Endothelial cell of umbilical vein (primary cell): ENCODE measurements at places on chromosomes 5 and 9. TPM values are rescaled to one million over a fixed set of nuclear protein-coding genes. Genes with fewer than 3 reads are reported as not detected.
A peak's percentile ranks its signal among the peaks of the same experiment; 100 is the strongest.

The PCDHA5 gene
- not detected in 2 replicates for total RNA-seq

DNA sequence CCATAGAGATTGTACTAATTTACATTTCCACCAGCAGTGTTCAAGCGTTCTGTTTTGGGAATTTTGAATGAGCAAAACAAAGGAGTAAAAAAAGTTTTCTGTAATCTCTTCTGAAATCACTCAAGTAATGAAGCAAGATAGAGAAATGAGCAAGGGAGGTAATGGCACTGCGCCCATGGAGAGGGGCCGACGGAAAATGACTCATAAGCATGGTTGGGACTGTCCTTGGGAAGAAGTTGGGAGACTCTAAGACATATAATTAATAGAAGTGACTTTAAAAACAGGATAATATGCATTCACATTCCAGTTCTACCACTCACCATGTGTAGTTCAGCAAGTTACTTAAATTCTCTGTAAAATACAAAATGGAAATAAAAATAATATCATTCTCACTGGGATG is 62.5 kb upstream of the C5orf46 start:
- no peaks in the 10 kb centered on the region for H3K27me3 ChIP-seq
- no peaks in the 10 kb centered on the region for H3K36me3 ChIP-seq
- no peak overlapping the region for H3K4me3 ChIP-seq
- DNase-seq: peak; percentile 65
- H3K4me1 ChIP-seq: peaks cover 10% of the 10 kb centered on the region
- no peak overlapping the region for H3K27ac ChIP-seq

DNA sequence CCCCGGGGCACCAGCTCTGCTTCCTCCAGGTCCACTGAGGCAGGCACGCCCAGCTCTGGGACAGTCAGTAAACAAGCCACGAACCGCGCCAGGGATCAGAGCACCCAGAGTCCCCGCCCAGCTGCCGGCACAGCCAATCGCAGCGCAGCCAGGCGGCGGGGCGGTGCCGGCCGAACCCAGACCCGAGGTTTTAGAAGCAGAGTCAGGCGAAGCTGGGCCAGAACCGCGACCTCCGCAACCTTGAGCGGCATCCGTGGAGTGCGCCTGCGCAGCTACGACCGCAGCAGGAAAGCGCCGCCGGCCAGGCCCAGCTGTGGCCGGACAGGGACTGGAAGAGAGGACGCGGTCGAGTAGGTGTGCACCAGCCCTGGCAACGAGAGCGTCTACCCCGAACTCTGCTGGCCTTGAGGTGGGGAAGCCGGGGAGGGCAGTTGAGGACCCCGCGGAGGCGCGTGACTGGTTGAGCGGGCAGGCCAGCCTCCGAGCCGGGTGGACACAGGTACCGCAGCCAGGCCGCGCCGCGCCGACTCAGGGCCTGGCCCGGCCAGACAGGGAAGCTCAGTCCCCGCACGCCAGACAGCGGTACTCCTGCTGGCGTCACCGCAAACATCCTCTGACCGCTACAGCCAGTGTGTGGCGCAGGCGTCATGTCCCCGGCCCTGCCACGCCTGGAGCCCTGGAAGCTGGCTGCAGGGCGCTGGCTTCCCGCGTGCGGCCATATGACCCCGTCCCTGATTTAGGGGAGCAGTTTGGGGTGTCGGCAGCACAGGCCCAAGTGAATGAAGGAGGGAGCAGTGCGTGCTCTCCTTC is at the start of gene CTSL:
TSS of gene CTSL (plus strand) at position 220 of the 810 bp plus-strand sequence. CDS start 1,485 bp downstream, outside the sequence.
- H3K36me3 ChIP-seq: no peaks in the 10 kb centered on the region
- H3K4me3 ChIP-seq: peak within 1 kb of the TSS; percentile 24
- H3K4me1 ChIP-seq: no peaks in the 10 kb centered on the region
- DNase-seq: peak; percentile 80
- H3K27me3 ChIP-seq: no peaks in the 10 kb centered on the region

The IFNA2 gene
- not detected in 2 replicates for total RNA-seq

- H3K27me3 ChIP-seq: no peaks in the 10 kb centered on the region
- H3K4me1 ChIP-seq: peaks cover 13% of the 10 kb centered on the region
- H3K36me3 ChIP-seq: peaks cover 8% of the 10 kb centered on the region
- no peak for DNase-seq
- no peak overlapping the region for H3K27ac ChIP-seq
These were observed 212.9 kb downstream of the ARHGEF28 start for GRCh38 chr5:73838901-73839300.

DNA sequence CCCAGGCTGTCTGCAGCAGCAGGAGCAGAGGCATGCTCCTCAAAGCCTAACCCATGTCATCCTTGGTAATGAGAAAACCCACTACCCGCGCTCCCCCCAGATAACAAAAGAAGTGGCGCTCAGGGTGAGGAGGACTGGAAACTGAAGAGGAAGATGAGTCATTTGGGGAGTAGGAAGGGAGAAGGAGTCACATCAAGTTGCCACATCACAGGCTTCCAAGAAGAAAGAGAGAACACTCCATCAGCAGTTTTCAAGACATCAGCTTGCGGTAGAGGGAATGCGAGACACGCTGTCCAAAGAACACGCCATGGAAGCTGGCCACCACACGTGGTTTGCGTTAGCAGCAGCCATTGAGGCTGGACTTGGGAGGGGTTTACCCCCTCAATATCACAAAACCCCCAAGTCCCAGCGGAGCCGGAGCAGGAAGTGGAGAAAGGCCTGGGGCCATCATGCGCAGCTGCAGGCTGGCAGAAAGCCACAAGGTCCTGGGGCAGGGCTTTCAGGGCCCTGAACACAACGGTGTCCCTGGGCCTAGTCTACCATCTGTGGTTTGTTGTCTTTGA is 41.5 kb downstream of the SH3PXD2B start:
- H3K27ac ChIP-seq: peak overlapping the region; percentile 53
- no peaks in the 10 kb centered on the region for H3K27me3 ChIP-seq
- no peak overlapping the region for H3K4me3 ChIP-seq
- DNase-seq: peak; percentile 71
- peaks cover 21% of the 10 kb centered on the region for H3K4me1 ChIP-seq

DNA sequence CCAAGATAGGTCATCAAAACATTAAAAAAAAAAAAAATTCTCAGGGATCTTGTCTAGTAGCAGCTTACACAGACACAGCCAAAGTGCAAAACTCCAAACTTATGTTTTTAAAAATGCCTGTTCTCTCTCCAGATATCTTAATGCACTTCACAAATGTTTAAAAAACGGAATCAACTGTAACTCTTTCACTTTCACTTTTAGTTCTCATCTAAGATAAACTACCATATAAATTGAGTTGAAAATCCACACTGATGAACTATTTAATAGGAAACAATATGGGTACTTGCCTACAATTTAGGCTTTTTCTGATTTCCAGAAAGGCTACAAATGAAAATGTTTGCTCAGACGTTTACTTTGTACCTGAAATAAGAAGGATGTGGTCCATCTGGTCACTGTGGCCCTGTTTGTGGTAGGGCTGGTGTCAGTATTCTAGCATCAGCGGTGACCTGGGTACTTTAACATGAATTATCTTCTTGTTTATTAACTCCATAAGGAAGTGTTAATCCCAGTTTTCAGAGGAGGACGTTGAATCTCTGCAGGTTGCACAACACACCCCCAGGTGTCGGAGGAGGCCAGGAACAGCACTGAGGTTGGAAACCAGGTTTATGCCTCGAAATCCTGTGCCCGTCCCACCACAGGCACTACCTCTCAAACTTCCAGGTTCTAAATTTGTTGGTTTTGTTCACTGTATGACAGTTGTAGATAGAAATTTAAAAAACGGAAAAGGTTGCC is 13.3 kb upstream of the LPCAT1 start:
- H3K36me3 ChIP-seq: no peaks in the 10 kb centered on the region
- peaks cover 21% of the 10 kb centered on the region for H3K27me3 ChIP-seq
- no peaks in the 10 kb centered on the region for H3K4me1 ChIP-seq
- H3K4me3 ChIP-seq: no peak overlapping the region

GRCh38 chr9:117574099-117574498 is 130.1 kb upstream of the TLR4 start:
- no peaks in the 10 kb centered on the region for H3K4me1 ChIP-seq
- H3K4me3 ChIP-seq: no peak overlapping the region

DNA sequence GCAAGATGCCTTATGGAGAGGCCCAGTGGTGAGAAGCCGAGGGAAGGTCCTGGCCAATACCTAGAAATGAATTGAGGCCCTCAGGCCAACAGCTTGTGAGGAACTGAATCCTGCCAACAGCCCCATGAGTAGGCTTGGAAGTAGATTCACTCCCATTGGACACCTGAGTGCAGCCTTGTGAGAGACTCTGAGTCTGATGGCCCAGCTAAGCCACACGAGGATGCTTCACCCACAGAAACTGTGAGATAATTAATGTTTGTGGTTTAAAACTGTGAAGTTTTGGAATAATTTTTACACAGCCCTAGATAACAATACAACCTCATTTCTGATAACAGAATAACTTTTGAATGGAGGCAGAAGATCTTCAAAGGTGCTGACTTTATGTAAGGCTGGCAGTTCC is 65.9 kb upstream of the DAP start:
- H3K27ac ChIP-seq: no peak overlapping the region
- H3K4me3 ChIP-seq: no peak overlapping the region
- no peaks in the 10 kb centered on the region for H3K36me3 ChIP-seq
- H3K4me1 ChIP-seq: no peaks in the 10 kb centered on the region
- no peak for DNase-seq
